ENCODE measurements at places on chromosomes 5 and 9.

- DNase-seq, result no peak
Measured at GRCh38 chr9:20906326-20906725, 125.1 kb downstream of the HACD4 start.

DNA sequence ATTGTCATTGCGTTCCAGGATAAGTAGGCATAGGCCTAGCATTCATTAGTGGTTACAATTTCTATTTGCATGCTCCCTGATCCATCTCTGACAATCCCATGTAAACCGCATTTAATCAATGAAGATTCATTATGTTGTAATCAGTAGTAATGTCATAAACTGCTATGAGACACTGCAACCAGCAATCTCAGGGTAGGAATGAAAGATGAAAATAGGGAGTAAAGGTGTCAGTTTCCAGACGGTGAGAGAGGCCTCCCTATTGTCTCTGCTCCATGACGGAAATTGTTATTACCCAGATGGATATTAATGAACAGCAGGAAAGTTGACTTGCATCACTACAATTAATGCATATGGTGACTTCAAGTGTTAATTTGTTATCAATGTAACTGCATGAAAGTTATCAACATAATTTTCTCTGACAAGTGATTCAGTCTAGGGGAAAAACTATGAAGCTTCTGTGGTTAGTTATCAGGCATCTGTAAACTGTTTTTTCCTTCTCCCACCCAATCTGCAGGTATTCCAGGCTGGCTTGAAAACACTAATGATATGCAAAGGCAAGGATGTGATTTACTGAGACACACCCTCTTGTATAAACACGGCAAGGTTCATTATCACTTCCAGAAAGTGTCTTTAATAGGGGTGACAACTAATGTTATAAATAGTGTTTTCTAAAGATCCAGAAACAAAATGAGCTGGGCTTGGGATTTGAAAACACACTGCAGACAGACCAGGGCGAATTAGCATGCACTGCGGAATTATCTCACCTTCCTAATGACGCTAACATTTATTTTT, 73.5 kb downstream of the ZNF622 start:
- DNase-seq, result no peak

- no peak for DNase-seq
Measured at GRCh38 chr9:35734096-35734495, 1.6 kb downstream of the CREB3 start.

GRCh38 chr5:20029266-20029665, 41.3 kb upstream of the CDH18 start:
- no peak for DNase-seq

DNA sequence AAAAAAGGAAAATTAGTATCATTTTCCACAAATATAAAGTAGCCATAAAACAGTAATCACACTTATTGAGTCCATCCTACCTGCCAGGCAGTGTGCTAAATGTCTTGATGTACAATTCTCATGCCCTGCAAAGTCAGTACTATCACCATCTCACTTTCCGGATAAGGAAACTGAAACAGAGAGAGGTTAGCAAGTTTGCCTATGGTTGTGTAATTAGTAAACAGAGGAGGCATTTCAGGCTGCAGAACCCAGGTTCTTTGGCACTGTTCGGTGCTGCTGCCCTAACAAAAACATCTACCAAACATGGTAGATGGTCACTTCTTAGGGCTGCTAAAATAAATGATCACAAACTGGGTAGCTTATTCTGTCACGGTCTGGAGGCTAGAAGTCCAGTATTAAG, 22.6 kb downstream of the PLAC8L1 start:
- no peak for DNase-seq

GRCh38 chr5:161544350-161544765, 2.2 kb downstream of the GABRB2 start:
- DNase-seq, result no peak

- no peak for DNase-seq
Measured at GRCh38 chr9:75997206-75997605, 106.7 kb downstream of the PCSK5 start.

DNA sequence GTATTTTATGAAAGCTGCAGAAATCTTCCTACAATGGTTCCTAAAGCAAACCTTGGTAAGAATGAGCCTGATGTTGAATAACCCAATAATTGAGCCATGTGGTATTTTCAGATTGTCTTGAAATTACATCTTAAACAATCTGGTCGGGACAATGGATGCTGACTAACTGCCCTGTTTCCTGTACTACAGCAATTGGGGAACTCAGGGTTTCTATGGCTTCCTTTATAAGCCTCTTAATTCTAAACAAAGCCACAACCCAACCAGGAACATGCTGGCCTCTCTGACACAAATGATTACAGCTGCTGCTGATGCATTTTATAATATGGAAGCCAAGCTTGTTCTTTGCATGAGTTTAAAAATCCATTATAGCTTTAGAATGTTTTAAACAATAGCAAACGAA, 30.2 kb downstream of the PTPN3 start:
- no peak for DNase-seq

GRCh38 chr5:38060354-38060753, 198.0 kb upstream of the EGFLAM start:
- DNase-seq, result no peak

DNA sequence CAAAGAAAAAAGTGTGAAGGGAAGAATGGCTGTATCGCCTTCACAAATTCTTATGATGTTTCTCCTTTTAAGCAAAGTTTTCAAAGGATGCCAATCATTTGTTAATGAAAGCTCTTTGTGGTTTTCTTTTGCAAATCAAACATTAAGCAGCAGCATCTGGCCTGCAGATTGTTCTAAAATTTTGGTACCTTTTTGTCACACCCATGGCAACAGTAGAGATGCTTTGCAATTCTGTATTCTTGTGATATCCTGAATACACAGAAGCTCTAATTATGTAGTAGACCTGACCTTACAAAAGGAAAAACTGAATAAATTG, 79.8 kb downstream of the CDO1 start:
- no peak for DNase-seq

DNA sequence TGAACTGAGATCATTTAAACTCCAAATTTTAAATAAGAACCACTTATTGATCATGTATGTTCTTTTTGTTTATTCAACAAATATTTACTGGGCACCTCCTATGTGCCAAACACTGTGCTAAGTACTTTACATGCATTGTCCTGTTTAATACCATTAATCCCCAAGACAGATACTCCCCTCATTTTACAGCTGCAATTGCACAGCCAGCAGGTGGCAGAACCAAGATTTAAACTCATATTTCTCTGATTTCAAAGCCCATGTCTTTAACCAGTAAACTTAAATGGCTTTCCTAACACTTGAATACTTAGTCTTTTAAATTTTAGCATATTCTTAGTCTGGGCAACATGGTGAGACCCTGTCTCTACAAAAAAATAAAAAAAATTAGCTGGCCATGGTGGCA, 43.4 kb upstream of the KIAA1958 start:
- DNase-seq, result no peak

DNA sequence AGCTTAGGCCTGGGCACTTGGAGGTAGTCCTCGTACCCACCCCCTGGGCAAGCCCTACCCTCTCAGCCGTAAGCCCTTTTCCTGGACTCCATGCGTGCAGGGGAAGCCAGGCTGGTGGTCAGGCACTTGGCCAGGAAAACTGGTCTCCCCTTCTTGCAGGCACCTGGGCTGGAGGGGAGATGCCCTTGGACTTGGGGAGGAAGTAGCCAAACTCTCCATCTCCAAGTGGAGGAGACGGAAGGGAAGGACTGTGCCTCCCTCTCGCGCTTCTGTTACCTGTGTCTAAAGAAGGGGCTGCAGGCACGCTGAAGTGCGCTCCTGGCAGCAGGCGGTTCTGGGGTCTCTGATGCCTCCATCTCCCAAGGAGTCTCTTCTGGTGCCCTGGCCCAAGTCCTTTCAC, 283.9 kb downstream of the PBX3 start:
- DNase-seq, result no peak

DNA sequence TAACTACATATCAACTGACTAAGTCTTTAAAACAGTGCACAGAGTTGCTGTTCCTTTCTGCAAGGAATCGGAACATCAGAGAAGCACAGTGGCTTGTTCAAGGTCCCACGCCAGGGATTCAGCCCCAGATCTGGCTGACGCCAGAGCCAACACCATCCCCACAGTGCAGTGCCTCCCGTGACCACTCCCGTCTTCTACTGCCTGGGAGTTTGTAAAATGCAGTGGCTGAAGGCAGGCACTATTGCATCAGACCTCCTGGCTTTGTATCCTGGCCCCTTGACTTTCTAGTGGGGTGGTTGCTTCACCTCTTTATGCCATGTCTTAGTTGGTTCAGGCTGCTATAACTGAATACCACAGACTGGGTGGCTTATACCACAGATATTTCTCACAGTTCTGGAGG, 131.0 kb downstream of the NSG2 start:
- no peak for DNase-seq

DNA sequence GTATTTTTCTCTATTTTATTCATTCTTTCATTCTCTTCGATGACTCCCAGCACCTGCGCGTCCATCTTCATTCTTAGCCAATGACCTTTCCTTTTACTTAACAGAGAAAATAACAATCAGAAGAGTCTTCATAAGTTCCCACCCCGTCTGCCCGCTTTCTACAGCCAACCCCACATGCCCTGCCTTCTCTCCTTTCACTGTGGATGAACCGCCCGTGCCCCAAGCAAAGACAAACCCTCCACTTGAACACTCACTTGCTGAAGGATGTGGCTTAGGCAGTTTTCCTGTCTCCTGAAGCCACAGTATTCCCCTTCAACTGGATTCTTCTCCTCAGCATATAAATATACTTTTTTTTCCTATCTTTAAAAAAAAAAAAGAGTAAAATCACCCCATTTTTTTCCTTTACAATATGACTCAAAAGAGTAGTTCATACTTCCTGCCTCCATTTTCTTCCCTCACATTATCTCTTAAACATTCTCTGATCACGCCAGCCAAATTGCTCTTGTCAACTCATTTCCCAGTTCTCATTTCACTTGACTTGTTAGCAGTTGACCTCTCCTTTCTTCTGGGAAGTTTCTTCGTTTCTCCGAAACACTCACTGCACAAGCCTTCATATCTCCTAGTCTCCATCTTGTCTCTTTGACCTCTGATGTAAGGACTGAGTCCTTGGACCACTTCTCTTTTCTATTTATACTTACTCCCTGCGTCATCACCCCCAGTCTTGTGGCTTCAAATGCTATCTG, 11.1 kb downstream of the NIPSNAP3B start:
- DNase-seq, result no peak

- DNase-seq, result no peak
Measured at GRCh38 chr5:132067451-132067850, 6.1 kb upstream of the CSF2 start.

DNA sequence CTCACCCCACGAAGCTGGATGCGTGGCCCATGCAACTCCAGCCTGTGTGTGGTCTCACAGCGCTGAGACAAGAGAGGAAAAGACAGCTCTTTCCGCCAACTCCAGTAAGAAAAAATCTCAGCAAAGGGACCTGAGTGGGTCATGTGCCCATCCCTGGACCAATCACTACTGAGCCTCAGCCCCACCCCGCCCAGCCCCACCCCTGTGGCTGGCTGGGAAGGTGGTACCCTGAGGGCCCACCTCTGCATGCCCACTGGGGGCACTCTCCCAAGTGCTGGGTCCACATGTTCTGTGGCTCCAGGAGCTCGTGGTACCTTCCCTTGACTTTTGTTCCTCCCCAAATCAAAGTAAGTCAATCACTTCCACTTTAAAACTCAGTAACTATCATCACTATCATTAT, 105.1 kb upstream of the SMIM23 start:
- no peak for DNase-seq

- DNase-seq, result no peak
Measured at GRCh38 chr5:118531276-118531675, 457.1 kb downstream of the DTWD2 start.

Measured in activated CD4-positive, alpha-beta T cell treated with anti-CD3 and anti-CD28 coated beads, Interleukin-2, amount 50 U/mL, for 24 hours (primary cell).